ENCODE measurements at places on chromosomes 3 and 15.
A peak's percentile ranks its signal among the peaks of the same experiment; 100 is the strongest.

DNA sequence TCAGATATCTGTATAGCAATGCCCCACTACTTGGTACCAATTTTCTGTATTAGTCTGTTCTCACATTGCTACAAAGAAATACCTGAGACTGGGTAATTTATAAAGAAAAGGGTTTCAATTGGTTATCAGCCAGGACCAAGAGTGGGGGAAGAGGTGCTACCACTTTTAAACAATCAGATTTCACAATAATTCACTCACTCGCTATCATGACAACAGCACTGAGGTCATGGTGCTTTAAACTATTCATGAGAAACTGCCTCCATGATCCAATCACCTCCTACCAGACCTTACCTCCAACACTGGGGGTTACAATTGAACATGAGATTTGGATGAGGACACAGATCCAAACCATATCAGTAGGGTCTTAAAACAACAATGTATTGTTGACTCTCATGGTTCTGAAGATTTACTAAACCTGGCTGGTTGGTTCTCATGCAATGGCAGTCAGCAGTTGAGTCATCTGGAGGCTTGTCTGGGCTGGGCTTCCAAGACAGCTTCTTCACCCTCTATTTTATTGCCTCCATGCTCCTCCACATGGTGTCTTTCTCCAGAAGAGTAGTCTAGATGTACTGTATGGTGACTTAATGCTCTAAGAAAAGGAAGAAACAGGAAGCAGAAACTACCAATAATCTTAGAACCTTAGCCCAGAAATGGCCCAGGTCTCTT, 21.2 kb upstream of the TM4SF4 start:
- no peak for DNase-seq

DNA sequence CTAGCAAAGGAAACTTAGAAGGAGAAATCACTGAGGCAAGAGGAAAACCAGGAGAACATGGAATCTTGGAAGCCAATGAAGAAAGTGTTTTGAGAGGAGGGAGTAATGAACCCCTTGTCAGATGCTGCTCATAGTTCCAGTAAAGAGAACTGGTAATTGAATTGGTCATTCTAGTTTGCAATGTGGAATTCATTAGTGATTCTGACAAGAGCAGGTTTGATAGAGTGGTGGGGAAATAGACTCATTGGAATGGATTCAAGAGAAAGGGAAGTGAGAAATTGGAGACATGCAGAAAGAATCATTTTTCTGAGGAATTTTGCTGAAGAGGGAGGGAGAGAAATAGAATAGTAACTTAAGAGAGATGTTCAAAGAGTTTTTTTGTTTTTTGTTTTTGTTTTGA, 21.0 kb downstream of the GLCE start:
- no peak for DNase-seq

GRCh38 chr3:126309165-126309564, 48.0 kb downstream of the KLF15 start:
- no peak for DNase-seq

DNA sequence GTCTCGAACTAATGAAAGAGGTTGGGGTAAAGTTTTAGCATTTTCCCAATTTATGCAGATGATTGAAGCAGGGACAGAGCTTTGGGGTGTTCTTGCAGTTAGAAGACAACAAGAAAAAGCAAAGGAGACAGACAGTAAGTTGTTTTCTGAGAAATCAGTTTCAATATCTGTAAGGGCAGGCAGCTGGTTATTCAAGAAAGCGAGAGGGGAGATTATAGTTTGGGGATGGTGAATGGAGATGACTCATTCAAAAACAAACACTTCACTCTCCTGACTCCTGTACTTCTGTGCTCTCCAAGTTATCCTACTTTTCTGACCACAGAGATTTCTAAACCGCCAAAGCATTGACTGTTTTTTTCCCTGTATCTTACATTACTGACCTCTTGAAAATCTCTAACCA, 352.0 kb downstream of the GAP43 start:
- no peak for DNase-seq

- no peak for DNase-seq
Observed at GRCh38 chr3:49902511-49903345, 945 bp downstream of the MST1R start.

- no peak for DNase-seq
Observed at GRCh38 chr15:40787991-40788390, 18.2 kb downstream of the C15orf62 start.

GRCh38 chr15:90953947-90954711, 555 bp upstream of the RCCD1 start:
- no peak for DNase-seq

- no peak for DNase-seq
Observed at GRCh38 chr3:195811756-195812155, at the start of gene MUC4. Gene MUC4 (minus strand): TSS chr3:195811929. CDS start chr3:195811817, 112 bp downstream.

DNA sequence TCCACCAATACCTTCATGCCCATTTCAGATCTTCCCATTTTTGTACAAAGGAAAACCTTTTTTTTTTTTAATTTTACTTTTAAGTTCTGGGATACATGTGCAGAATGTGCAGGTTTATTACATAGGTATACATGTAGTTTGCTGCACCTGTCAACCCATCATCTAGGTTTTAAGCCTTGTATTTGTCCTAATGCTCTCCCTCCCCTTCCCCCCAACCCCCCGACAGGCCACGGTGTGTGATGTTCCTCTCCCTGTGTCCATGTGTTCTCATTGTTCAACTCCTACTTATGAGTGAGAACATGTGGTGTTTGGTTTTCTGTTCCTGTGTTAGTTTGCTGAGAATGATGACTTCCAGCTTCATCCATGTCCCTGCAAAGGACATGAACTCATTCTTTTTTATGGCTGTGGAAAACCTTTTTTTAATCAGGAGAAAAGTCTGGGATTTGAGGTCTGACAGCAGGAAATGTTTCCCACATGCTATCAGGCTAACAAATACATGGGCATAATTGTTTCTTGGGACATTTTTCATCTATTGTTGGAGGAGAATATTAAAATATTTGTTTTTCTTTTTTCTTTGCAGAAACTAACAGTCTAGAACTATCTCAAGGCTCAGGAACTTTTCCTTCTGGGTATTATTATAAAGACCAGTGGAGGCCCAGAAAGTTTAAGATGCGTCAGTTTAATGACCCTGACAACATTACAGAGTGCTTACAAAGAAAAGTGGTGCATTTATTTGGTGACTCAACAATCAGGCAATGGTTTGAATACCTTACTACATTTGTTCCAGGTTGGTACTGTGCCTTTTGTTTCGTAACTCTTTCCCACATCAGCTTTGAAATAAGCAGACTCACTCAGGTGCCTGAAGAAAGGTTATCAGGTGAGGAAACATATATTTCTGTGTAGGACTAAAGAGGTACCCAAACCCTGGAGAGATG, 32.8 kb upstream of the NFKBIZ start:
- DNase-seq = no peak

- peak; percentile 71 for DNase-seq
Observed at GRCh38 chr3:42746455-42747450, 26.3 kb downstream of the CCDC13 start.

GRCh38 chr3:160757233-160758106, 1.4 kb downstream of the PPM1L start:
- DNase-seq = peak; percentile 9

- no peak for DNase-seq
Observed at GRCh38 chr3:128077665-128078064, 25.4 kb downstream of the SEC61A1 start.

GRCh38 chr15:81308260-81308659, 15.7 kb downstream of the STARD5 start:
- no peak for DNase-seq

DNA sequence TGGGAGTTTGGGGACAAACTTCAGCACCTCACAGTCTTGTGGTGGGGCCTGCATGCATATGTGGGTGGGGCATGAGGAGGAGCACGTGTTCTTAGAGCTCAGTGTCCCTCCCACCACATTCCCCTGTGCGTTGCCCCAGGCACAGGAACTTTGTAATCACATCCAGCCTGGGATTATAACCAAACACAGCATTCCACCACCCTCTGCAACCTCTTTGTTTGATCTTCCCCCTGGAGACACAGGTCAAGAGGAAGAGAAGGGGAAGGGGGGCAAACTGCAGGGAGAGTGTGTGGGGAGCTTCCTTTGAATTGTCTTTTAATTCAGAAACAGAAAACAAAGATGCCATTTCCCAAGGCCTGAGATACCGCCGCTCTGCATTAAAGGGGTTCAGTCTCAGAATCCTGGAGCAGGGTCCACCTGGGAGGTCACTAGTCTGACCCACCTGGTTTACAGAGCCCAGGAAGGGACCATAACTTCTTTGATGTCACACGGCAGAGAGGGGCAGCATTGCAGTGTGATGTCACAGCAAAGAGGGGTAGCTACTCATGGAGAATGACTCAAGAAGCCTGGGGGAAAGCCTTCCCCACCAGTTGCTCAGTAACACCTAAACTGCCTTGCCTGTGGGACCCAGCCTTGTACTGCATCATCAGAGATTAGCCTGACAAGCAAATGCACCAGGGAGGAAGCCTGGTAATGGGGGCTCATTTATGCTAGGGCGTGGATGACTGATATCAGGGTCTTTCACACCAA, 106.3 kb upstream of the RNU6-1 start:
- no peak for DNase-seq

DNA sequence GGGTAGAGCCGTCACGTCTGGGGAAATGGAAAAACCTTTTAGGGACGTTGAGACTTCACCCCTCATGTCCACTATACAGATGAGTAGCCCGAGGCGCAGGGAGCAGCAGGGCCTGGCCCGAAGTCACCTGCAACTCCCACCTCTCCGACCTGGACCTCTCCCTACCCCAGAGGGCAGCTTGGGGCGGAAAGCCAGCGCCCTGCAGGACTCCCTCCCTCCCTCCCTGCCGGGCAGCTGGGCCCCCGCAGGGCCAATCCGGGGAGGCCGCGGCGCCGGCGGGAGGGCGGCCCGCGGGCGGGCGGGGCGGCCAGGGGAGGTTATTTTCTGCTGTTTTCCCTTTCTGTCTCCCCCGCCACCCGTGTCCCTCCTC, 2.0 kb downstream of the WNT7A start:
- DNase-seq = no peak

GRCh38 chr15:77582763-77583162, 49.9 kb downstream of the LINGO1 start:
- no peak for DNase-seq

DNA sequence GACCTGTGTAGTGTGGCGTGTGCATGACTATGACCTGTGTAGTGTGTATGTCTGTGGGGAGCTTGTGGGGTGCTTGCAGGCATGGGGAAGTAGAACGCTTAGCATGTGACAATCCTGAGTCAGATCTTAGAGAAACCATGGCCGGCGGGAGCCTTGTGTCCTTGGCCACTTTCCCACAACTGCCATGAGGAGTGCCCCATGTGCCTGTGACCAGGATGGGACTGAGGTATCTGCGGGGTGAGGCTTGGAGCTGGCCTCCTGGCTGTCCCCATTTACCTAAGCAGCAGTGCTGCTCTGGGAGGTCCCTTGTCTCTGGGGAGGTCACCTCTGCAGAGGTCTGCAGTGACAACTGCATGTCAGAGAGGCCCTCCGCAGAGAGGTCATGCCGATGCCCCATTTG, 23.6 kb downstream of the TRPM1 start:
- DNase-seq = no peak

DNA sequence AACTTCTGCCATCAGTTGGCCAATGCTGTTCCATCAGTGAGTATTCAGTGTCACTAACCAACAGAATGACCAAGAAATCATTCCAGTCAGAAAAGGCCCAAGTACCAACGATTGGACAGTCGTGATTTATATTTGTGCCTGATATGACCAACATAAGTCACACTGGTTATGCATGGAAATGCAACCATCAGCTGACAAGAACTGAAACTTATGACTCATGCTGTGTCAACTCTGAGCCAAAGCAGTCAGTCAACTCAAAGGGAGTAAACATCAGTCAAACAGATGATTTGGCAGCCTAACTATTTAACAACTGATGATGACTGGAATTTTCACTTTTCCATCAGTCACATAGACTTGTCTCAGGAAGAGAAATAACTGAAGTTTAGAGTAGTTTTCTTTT, 142.4 kb downstream of the ANXA2 start:
- no peak for DNase-seq

DNA sequence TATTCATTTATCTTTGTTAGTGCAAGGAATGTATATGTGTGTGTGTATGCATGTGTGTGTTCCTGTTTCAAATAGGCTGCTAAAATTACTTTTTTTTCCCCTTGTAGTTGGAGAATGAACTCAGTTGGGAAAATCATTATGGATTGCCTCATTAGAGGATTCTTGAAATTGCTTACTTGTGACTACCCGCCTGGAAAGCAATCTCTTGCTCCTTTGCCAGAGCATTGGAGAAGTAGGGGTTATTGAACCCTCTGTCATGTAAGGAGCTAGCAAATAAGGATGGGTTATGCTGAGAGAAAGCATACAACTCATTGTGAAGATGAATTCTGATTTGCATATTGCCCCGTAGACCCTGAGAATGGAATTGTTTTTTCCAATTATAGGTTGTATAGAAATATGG, 474.5 kb downstream of the CADM2 start:
- no peak for DNase-seq

- DNase-seq = peak; percentile 25
Observed at GRCh38 chr3:69774029-69774428, 34.8 kb downstream of the MITF start.

DNA sequence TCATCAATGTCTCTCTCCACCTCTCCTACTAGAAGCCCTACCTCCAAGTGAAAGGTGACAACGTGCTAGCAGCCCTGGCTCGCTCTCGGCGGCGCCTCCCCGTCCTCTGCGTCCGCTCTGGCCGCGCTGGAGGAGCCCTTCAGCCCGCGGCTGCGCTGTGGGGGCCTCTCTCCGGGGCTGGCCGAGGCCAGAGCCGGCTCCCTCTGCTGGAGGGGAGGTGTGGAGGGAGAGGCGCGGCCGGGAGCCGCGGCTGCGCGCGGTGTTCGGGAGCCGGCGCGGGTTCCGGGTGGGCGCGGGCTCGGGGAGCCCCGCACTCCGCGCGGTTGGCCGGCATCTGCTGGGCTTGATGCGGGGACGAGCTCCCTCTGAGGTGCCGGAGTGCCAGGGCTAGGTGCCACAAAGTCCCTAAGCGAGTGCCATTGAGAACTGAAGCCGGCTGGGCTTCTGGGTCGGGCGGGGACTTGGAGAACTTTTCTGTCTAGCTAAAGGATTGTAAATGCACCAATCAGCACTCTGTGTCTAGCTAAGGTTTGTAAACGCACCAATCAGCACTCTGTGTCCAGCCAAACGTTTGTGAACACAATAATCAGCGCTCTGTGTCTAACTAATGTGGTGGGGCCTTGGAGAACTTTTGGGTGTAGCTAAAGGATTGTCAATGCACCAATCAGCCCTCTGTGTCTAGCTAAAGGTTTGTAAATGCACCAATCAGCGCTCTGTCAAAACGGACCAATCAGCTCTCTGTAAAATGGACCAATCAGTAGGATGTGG, 84.8 kb upstream of the ARRDC4 start:
- no peak for DNase-seq

DNA sequence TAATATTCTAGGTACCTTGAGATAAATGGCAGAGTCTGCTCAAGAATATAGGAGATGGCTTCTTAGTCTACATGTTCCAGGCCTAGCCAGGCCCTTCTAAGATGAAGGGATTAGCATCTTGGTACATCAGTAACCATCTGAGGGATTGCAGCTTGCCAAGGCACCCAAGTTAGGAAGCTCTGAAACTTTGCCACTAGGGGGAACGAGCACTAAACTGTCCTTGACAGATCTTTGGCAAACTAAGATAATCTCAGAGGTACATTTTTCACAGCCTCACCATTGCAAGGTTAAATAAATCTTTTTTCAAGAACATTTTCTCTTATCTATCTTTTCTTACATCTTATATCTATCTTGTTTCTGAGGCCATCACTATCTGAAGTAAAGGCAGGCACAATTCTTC, 351.2 kb downstream of the RAP2B start:
- DNase-seq = no peak

- no peak for DNase-seq
Observed at GRCh38 chr15:59821286-59821685, 132.2 kb upstream of the BNIP2 start.

GRCh38 chr15:65201918-65202317, 9.4 kb downstream of the CILP start:
- DNase-seq = no peak

Measured in midbrain (tissue), 1 donor.